Stimulated activated CD4-positive, alpha-beta T cell treated with anti-CD3 and anti-CD28 coated beads, Interleukin-12 subunit alpha, Interleukin-12 subunit beta, amount 100 ng/mL, for 24 hours (primary cell): ENCODE measurements at places on chromosomes 16 and 17.
A peak's percentile ranks its signal among the peaks of the same experiment; 100 is the strongest.

- no peak for DNase-seq
Observed at GRCh38 chr16:14549789-14550153, 80.3 kb downstream of the PARN start.

DNA sequence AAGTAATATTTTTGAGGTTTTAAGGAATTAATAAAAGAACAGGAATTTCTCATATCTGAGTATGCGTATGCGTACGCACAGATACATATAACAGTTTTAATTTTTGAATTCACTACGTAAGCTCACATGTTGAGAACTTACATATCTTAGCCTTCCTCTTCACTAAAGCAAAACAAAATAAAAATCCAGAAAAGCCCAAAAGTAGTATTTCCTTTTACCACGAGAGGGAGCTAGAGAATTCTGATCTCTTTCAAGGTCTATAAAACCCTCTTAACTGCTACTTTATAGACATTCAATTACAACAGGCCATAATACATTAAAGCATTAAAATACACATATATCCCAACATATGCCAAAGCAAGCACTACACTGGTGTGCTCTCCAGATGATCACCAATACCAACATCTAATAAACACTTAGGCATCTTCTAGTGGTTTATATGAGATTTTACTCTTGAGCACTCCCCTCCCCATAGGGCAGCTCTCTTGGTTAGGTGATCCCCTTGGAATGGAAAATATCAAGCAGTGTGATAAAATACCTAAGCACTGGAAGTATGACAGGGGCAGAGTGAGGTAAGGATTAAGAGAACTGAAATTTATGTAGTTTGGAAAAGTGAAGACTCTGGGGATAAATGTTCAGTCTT is 94.0 kb downstream of the SKAP1 start:
- no peak for DNase-seq

DNA sequence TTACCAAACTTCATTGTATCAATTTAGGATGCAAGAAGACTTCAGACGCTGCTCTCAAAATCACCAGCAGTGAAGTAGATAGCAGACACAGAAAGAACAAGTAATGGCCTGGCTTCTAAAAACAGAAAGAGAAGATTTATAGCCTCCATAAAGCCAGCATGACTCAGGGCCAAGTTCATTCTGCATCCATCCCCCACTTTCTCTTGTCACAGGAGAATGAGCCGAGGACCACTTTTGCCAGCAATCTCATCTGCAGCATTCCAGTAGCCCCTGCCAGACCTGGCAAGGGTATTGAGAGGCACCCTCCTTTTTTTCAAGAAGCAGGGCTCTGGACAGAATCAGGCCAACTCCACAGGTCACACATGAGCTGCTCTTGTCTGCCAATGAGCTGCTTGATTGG is 355.4 kb upstream of the SOX9 start:
- DNase-seq, result no peak

GRCh38 chr17:1516388-1517161 is at the start of gene INPP5K:
INPP5K (minus strand) TSS chr17:1516612; CDS start chr17:1516499, 113 bp downstream.
- peak; percentile 95 for DNase-seq

DNA sequence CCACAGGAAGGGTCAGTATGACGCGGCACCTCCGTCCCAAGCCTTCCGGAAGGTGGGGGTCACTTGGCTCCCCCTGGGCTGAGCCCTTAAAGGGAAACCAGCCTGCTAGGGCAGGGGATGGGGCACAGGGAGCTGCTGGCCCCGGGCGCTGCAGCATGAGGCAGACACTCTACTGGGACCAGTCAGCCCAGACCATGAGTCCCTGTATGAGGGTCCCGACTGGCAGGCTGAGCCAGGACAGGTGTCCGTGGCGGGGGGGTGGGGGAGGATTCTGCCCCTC is 43.4 kb upstream of the ZC3H18 start:
- DNase-seq, result no peak

DNA sequence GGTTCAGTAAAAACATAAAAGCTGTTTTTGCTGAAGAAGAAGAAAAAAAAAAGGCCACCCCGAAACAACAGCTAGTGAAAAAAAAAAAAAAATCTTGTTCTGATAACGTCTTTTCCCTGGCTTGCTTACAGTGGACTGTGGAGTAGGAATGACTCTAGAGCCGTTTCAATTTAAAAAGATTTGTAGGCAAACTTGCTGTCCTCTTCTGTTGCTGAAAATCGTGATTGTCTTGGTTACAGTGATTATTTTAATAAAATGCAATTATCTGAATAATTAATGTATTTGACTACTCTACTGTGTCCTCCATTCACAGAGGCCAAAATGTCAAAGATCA is 190.6 kb upstream of the TBX2 start:
- no peak for DNase-seq

DNA sequence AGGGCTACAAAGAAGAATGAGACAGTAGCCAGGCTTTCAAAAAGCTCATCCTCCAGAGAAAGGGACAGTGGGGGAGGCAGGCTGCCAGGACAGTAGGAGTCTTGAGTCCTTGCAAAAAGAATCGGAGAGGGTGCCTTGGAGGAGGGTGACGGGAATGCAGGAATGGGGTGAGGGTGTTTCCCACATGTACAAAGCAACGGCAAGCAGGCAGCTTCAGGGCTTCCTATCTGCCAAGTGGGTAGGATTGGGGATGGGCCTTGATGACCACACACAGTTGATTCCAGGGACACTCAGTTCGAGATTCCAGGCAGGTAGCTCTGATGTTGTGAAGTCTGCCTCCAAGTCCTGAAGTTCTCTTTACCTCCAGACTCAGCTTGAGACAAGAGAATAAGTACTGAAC is 54.4 kb downstream of the C17orf67 start:
- DNase-seq, result no peak

DNA sequence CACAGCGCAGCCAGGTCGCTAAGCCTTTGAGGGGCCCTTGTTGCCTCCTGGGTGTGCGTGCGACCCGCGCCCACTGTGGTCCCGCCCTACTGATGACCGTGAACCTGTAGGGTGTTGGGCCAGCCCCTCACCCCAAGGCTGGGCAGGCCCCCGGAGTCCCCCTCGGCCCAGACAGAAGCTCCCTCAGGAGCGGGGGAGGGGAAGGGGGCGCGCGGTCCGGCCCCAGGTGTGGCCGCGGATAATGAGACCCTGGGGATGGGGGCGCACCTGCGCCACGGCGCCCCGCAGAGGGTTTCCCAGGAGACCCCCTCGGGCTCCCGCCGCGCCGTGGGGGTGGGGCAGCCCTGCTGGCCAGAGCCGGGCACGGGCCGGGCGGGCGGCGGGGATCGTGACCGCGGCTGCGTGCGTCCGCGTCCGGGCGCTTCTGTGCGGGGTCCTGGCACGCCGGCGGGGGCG is 358 bp upstream of the ARHGDIG start:
- DNase-seq, result no peak

GRCh38 chr17:61159221-61159814 is 240.3 kb upstream of the TBX2 start:
- DNase-seq, result no peak

- no peak for DNase-seq
Observed at GRCh38 chr16:69754143-69754468, 620 bp downstream of the NOB1 start.

DNA sequence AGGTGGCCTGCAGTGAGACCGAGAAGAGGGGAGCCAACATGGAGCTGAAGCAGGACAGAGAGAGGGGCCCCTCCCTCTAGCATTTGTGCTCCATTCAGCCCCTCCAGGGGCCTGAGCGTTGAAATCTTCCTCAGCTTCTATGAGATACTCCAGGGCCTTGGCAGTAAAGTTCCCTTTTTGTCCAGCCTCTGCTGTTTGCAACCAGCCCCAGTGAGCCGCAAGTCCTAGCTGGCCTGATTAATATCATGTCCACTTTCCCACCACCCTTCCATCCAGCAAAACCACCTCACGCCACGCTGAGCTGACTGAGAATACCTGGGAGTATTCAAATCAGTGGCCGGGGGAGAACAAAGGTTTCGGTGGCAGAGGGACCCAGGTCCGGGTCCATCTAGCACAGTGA is 11.7 kb upstream of the RPH3AL start:
- DNase-seq, result no peak
